ENCODE measurements at places on chromosomes 2 and 18.

- no peak for DNase-seq
Observed at GRCh38 chr2:58870704-58871103, 629.6 kb upstream of the FANCL start.

GRCh38 chr2:120109186-120110061, 96.5 kb downstream of the EPB41L5 start:
- no peak for DNase-seq

GRCh38 chr2:154551649-154552048, 146.8 kb upstream of the KCNJ3 start:
- DNase-seq, result no peak

GRCh38 chr18:22175346-22175745, 6.0 kb downstream of the GATA6 start:
- no peak for DNase-seq

GRCh38 chr18:75643083-75643482, 215.6 kb upstream of the SMIM21 start:
- no peak for DNase-seq

DNA sequence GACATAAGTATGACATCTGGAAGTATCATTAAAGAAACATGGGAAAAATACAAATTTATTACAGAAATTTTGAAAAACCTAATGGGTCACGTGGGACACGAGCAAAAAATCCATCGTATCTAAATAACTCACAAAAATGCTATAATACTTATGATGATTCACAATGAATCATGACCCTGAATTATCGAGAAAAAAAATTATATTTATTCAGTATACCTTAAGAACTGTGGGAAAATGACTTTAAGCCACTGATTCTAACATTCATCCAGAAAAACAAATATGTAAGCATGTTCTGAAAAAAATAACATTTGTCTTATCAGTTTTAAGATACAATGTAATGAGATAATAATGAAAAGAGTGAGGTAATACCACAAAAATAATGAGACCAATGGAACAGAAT, 51.8 kb downstream of the ZNF385B start:
- DNase-seq, result no peak

- DNase-seq, result no peak
Observed at GRCh38 chr2:101348883-101349282, 38.4 kb downstream of the CREG2 start.

DNA sequence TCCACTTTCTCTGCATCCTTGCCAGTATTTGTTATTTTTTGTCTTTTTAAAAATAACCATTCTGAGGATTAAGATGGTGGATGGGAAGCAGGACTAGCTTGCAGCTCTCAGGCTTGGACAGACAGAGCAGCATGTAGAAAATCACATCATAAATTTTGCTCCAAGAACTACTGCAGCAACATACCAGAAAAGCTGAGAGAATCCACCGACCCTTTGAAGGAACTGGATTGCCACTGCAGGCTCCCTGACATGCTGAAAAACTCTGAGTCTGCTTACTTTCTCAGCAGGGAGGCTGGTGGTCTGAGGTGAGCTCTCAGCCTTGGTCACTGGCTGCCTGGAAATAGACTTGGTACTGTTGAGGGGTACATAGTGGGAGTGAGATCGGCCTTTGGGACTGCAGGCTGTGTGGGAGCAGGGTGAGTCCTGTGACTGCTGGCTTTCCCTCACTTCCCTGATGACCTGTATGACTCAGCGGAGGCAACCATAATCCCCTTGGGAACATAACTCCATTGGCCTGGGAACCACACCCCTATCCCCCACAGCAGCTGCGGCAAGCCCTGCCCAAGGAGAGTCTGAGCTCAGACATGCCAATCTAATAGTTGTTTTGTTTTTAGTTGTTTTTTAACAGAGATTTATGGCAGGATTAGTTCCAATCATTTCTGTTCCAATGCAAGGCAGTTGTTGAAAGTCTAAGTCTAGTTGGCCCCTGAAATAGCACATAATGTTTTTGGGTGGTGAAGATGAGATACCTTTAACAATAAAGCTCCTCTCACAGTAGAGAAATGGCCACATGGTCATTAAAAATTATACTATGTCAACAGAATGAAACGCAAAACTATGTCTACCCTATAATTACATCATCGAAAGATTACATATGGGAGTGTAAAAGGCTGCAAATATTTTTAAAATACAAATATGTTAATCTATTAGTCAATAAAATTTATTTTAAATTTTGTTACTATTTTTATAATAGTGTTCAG, 414.2 kb upstream of the CHAC2 start:
- DNase-seq, result no peak

DNA sequence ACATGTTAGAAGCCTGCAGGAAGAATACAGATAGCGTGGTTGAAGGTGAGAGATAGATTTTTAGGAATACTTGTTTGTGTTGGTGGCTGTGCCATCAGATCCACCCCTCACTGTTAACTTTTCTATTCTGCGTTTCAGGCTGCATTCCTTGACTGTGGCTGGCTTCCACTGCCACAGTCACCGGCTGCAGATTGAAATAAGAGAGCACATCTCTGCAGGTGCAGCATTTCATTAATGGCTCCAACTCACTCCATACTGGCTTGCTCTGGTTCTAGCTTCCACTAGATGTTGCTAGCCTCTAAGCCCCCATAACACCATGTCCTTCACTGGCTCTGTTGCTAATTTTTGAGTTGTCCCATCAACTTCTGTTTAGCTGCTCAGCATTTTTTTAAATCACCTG, 286.5 kb downstream of the CPS1 start:
- no peak for DNase-seq

DNA sequence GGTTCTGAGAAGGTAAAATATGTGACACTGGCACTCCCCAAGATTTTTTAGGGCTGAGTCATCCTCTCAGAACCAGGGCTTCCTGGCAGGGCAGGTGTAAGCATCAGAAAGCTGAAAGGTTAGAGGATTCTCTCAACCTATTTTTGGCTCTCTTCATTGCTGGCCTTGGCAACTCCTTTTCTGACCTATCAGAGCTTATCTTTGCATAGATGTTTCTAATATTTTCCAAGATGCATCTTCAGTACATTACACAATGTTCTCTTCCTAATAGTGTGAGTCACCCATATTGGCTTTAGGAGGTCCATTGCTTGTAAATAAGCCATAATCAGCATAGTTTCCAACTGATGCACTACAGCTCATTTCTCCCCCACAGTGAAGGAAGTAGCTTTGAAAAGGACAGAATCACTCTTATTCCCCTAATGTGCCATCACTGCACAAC, 2008.4 kb upstream of the PIK3C3 start:
- no peak for DNase-seq

DNA sequence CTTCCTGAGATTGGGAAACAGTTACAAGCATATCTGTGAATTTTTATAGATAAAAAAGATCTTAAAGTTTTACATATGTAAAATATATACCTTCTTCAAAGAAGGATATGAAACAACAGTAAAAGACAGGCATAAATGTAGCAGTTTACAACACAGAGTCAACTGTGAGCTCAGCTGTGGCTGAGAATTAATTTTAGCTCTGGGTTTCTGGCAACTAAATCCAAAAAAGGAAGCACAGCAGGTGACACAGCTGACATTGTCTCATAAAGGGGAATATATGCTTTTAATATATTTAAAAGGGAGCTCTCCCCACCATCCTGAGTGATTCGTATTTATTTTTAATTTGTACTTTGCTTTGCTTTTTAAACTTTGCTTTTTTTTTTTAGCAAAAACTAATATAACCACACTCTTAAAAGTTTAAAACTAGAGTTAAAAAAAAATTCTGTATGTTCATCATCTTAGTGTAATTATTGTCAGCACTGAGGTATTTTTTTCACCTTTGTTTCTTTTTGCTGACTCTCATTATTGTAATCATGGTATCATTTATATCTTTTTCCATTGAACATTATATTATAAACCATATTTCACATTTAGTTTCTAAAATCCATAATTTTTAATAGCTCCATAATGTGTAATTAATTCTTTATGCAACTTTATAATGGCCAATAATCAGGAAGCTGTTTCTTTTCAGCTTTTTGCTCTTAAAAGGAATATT, 6.7 kb downstream of the TUBB6 start:
- DNase-seq, result no peak

DNA sequence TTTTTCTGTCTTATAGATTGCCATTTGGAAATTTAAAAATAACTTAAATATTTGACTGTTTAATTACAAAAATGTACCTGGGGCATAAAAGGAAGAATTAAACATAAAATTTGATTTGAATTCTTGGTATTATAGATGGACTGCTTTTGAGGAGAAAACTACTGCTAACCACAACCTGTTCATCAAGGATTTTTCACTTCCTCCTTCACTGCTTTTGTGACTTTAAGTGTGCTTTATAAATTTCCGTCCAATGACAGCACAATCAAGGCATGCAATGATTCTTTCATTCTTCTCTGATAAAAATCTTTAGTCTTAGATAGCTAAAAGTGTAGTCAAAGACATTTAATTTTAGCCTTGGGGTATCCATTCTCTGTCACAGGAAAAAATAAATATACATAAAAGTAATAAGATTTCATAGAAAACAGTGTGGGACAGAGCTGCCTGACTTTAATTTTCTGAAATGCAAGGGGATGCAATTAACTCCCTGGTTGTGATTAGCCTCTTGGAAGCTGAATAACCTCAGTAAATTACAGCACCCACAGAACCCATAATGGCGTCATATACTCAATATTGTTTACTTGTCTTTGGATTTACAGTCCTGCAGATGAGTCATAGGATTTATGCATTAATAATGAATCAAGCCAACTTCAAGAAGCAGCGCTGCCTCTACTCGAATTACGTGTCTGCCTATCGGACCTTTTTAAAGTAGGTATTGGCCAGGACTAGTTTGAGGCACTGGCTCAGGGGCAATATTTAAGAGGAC, 587.9 kb downstream of the NRXN1 start:
- DNase-seq, result no peak

DNA sequence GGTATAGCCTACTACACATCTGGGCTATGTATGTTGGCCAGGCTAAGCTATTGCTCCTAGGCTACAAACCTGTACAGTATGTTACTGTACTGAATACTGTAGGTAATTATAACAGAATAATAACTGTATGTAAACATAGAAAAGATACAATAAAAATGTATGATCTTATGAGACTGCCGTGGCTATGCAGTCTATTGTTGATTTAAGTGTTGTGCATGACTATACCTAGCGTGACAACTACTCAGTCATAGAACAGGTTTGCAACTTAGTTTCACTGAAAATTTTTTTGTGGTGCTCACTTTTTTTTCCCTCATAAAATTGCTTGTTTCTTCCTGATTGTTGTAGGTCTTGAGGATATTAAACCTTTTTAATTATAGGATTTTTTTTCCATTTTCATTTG, 25.9 kb downstream of the KCMF1 start:
- no peak for DNase-seq

DNA sequence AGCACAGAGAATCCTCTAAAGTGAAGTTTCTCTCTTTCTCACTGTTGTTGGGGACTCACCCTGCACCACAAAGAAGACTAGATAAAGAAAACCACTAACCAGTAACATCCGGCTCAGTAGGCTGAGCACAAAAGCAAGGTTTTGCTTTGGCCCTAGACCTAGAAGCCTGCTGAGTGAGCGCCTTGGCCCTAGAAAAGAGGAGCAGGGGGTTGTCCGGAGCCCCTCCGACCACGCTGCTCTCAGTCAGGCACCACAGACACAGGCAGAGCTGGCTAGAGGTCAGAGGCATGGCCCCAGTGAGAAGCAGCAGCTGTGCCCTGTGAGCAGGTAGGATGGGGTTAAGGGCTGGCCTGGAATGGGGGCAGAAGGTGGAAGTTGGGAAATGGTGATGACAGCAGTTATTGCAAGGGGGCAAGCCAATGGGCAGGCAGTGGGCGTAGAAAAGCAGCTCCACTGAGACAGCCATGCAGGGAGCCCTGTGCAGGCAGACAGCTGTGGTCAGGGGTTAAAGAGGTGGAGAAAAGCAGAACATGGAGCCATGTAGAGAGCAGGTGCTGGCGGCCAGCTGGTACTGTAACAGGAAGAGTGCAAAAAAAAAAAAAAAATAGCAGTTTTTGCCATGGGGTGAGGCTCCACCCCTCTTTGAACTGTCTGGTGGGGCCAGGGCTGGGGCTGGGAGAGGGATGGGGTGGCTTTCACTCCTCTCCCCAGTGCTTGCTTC, 36.9 kb upstream of the SLC14A1 start:
- DNase-seq, result no peak

GRCh38 chr2:67922080-67922785, 140.6 kb downstream of the C1D start:
- no peak for DNase-seq

- DNase-seq, result no peak
Observed at GRCh38 chr18:70037431-70038061, 89.9 kb upstream of the CD226 start.

GRCh38 chr18:55779691-55780585, 191.9 kb upstream of the TCF4 start:
- no peak for DNase-seq

DNA sequence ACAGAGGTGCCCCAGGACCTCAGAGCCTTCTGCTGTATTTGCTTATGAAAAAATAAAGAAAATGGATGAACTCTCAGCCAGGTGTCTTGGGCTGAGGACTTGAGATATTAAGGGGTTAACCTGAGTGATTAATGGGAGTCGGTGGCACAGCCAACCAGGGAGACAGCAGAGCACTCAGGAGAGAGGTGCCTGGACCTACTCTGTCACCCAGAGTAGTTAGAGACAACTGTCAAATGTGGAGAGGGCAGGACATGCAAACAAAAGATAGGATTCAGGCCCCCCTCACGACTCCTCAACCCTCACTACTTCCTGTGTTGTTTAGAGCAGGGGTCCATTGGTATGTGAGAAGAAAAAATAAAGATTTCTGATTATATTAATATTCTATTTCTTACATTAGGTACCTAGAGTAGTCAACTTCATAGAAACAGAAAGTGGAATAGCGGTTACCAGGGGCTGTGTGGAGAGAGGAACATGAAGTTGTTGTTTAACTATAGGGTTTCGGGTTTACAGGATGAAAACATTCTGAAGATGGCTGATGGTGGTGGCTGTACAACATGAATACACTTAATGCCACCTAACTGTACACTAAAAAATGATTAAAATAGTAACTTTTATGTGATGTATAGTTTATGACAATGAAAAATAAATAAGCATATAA, 28.6 kb upstream of the CETN1 start:
- no peak for DNase-seq

DNA sequence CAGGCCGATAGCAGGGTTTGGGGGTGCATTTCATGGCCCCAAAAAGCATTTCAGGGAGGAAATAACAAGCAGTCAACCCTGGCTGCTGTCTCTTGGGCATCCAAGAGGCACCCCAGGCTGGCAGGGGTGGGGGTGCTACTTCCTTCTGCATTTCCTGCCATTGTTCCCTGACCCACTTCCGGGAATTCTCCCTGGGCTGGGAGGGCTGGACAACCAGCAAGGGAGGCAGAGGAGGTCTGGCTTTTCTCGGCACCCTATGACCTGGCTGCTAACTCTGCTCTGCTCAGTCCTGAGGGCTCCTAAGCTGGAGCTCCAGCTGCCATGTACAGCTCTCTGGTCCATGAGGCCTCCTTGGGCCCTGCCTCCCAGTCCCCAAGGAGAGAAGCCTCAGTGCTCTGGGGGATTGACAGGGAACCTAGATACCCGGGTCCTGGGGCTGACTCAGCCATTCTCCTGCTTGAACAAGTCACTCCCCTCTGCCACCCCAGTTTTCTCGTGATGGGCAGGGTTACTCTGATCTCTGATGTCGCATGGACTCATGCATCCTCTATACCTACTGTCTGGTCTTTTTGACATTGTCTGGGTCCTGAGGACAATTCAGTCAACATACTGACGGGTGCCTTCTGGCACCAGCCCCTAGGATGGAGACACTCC, 47.2 kb downstream of the DYSF start:
- no peak for DNase-seq

GRCh38 chr2:64914735-64915509, 74.3 kb upstream of the SLC1A4 start:
- DNase-seq, result peak; percentile 8

Data from right renal cortex interstitium (tissue), 3 donors.